Stimulated activated CD8-positive, alpha-beta memory T cell treated with anti-CD3 and anti-CD28 coated beads, Interleukin-15, amount 100 ng/mL, for 48 hours (primary cell): ENCODE measurements at places on chromosomes 4 and X.

DNA sequence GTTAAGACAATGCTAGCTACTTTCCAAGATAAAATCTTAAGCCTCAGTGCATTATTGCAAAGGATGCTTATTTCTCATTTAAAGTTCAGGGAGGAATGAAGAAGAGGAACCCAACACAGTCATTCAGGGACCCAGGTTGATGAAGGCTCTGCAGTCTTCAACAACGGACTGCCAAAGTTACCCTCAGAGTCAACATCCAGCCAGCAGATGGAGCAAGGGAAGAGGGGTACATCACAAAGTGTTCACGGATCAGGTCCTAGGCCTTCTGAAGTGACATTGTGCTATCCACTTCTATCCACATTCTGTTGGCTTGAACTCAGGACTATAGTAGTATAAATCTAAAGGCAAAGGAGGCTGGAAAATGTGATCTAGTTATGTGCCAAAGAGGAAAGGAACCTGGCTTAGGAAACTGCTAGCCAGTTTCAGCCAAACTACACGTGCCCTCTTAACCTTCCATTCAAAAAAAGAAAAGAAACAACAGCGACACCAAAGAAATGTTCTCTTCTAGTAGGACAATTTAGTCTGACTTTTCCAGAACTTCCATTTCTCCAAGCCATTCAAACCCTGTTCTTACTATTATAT lies 28.8 kb downstream of the NKX6-1 start:
- DNase-seq, result no peak

- DNase-seq, result no peak
These were observed 36.9 kb downstream of the COQ2 start for GRCh38 chr4:83247415-83248357.

DNA sequence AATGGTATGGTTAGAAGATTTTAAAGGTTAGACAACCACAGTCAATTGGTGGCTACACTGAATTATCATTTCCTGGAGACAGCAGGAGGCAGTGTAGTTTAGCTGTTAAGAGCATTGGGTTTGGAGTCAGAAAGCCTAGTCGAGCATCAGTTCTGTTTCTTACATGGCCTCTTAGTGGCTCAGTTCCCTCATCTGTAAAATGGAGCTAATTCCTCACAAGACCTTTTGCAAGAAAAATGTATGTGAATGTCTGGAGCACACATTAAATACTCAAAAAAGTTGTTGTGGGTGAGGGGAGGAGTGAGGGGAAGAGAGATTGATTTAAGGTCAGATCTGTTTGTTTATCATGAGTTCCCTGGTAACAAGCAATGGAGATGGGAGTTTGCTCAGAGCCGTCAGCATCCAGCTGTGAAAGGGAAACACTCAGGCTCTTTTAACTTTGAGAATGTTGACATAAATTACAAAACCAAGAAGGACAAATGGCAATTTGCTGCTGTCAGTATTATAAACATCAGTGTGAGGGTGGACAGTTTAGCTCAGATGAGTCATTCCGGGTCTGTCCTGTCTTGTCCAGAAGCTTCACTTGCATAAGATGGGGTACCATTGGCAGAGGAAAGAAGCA lies 98.2 kb upstream of the PGRMC2 start:
- no peak for DNase-seq

GRCh38 chr4:52641854-52642563 lies 17.1 kb downstream of the USP46 start:
- DNase-seq, result no peak
